ENCODE measurements at places on chromosomes 4 and X.

DNA sequence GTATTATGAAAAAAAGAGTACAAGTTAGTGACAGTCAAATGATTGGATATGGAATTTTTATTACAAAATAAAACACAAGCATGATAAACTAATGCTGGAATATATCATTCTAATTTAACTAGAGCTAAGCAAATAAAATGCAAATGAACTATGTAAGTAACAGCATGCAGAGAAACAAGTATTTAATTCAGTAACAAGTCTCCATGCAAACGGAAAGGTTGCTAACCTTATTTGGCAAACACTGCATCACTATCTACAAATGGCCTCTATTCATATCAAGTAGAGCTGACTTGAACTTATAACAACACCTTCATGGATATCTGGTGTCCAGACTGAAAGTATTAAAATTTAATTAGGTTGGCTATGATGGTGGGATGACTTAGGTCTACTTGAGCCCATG lies 15.4 kb downstream of the PPM1K start:
- DNase-seq: no peak

DNA sequence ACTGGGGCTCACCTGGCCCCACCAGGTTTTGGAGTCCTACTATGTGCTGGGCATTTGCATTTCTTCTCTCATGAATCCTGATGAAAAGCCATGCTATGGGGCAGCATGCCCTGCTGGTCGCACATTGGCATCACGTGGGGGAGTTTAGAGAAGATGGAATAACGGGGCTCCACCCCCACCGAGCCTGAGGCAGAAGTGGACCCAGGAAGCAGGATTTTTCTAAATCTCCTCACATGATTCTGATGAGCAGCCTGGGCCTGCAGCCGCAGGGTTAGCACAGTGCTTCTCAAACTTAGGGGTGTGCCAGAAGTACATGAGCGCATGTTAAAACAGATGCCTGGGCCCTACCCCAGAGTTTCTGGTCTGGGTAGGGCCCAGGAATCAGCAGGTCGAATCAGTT lies 4.6 kb upstream of the SORCS2 start:
- DNase-seq: no peak

DNA sequence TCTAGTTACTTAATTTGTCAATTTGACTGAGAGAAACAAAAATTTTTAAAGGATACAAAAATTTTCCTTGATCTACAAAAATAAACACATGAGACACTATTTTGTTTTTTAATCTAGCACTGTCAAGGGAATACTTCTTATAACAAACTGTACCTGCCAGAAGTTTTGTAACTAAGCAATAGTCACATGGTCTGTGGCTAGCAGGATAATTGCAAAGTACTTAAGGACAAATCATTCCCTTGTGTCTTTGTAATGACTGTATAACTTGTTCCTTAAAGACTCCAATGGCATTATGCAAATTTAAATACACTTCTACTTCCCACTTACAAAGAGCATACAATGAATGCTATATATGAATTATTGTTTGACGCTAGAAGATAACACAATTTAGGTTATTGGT lies 25.1 kb upstream of the ANK2 start:
- no peak for DNase-seq

GRCh38 chr4:116070283-116070682 lies 956.9 kb upstream of the NDST4 start:
- DNase-seq: no peak

- DNase-seq: no peak
These were observed 10.0 kb downstream of the CITED1 start for GRCh38 chrX:72295745-72296144.

- DNase-seq: no peak
These were observed 641.2 kb upstream of the CPEB2 start for GRCh38 chr4:14361084-14361483.

- DNase-seq: no peak
These were observed 64.6 kb downstream of the KDM5C start for GRCh38 chrX:53160297-53160983.

- no peak for DNase-seq
These were observed 224.6 kb downstream of the BCOR start for GRCh38 chrX:39873117-39873516.

GRCh38 chr4:153564630-153565525 lies 98.7 kb downstream of the TMEM131L start:
- DNase-seq: no peak

DNA sequence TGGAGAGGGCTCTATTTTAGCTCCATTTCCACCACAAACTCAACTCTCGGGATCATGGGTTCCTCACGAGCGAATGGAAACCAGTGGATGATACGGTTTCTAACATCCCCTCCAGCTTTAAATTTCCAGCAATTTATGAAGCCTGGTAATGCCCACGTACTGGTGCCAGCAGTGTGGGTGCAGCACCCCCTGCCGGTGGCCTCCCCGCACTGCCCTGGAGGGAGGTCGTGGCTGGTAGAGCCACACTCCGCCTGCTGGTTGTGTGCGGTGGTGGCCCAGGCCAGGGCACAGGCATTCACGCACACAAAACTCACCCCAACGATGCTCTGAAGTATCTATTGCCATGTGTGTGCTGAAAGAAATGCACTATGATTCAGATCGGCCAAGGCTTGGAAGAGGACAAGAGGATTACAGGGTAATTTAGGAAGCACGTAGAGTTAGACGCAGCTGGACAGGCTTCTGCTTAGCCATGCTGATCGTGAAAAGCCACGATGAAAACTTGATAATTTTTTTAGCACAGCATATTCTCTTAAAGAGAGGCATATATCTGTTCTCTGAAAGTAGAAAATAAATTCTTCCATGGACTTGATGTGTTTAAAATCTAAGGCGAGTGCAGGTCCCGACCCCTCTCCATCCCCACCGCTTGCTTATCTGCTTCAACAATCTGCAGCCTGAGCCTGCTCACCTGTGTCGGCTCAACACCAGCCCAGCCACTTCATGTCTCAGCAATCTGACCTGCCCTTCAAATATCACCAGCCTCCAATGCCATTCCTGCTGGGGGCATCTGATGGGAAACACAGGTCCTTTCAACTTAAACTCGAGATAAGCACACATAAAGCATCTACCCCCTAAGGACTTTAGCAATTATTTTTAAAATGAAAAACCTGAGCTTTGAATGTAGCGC lies 59.1 kb downstream of the SCD5 start:
- peak; percentile 88 for DNase-seq

GRCh38 chr4:186760576-186760975 lies 36.9 kb upstream of the FAT1 start:
- no peak for DNase-seq

DNA sequence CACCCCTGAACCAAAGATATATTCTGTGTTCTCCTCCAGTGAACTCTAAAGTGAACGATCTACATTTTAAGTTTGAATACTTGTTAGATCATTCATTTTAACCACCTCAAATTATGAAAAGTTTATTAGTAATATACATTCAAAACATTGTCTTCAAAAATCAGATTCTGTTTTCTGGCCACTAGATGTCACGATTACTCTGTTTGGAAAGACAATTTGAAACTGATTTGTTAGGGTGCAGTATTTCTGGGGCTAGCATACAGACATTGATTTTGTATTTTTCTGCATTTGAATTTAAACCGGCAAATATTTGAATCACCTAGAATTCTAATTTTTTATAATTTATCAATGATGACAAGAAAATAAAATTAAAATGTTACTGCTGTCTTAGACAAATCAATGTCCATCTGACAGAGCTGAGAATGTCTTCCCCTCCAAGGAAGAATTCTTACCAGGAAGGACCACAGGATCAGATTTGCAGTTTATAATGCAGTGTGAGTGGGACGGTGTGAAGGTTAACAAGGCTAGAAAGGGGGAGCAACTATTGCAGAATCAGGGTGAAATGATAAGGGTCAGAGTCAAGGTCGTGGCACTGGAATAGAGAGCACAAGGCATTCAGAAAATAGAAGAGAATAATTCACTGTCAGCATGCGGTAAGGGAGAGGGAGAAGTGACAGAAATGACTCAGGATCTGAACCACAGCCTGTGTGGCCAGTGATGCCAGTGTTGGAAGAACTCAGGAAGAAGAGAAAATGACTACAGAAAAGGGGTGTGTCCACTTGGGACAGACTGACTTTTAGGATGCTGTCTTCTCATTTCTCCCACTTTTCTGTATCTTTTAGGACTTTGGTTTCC lies 91.6 kb downstream of the ANXA10 start:
- peak; percentile 5 for DNase-seq

DNA sequence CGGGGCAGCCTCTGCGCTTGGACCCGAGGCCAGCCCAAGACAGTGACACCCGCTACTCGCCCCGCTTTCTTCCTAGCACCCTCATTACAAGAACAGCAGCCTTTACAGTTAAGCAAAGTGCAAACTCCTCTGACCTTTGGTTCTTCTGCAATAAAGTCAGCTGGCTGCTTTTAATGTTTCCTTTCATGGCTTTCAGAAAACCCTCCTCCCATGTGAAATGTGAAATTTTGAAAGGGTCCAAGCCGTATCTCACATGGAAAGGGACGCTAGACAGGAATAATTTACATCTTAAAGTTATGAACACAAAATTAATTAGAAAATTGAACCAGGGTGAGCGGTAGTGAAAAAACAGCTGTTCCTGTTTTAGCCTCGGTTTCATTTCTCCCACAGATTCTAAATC lies 520.1 kb upstream of the FRG1 start:
- DNase-seq: no peak

GRCh38 chrX:105526431-105526830 lies 295.9 kb upstream of the NRK start:
- DNase-seq: no peak

Data from germinal center (tissue), 1 donor.